GM12892 (cell line): ENCODE measurements at places on chromosomes 3 and 15.

GRCh38 chr3:53101956-53102355 lies 28.3 kb downstream of the RFT1 start:
- no peak for DNase-seq

DNA sequence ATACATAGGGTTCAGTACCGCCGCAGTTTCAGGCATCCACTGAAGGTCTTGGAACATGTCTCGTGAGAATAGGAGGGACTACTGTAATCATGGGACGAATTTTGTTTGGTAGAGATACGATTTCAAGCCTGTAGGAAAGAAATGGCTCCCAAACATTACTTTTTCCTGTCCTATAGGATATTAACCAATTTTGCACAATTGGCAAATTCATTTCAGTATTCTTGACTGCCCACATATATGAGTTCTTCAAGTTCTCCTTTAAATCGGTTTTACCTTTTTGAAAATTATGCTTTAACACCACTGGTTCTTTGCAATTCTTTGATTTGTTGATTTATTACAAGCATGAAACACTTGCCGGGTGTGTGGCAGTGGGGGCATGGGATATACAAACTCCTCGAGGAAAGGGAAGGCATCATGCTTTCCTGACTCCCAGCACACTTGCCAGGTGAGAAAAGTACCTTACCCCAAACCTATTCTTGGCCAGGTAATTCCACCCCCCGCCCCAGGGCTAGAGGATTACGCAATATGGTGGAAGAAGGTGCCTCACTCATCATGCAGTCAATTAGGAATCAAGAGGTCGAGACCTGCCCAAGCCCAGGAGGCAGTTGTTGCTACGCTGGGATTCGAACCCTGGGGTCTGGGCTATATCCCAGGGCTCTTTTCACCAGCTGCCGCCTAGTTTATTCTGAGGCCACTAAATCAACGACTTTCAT lies 584 bp upstream of the LARS2 start:
- no peak for DNase-seq

- DNase-seq = no peak
Observed at GRCh38 chr3:178558637-178559036, 22.4 kb downstream of the KCNMB2 start.

DNA sequence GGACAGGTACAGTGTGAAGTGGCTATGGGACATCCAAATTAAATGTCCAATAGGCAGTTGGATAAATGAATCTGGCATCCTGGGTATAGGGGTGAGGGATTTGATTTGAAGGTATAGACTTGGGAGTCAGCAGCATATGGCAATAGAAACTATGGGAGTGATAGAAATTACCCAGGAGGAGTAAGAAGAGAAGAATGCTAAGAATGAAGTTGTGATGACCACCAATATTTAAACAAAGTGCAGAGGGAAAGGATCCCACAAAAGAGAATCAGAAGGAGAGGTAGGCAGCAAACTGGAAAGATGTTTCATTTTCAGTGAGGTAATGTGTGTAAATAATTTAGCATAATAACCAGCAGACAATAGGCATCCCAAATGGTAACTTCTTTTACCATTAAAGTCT lies 13.8 kb upstream of the MSL2 start:
- no peak for DNase-seq

DNA sequence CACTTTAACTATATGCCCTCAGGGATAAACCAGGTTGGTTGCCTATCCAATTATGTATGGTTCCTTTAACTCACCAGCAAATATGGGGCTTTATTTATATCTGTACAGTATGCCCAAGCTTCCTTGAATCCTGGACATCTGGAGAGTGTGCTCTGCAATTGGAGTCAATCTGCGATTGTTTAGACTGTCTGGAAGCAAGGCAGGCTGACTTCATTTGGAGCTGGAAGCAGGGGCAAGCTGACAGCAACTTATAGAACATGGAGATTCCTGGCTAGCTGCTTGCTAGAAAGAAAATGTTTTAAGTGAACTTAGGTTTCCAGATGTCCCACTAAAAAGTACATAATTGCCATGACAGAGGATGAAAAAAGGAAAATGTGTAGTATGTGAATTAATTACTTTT lies 63.7 kb upstream of the TPRG1 start:
- DNase-seq = no peak

- no peak for DNase-seq
Observed at GRCh38 chr3:135460273-135460672, 505.3 kb upstream of the PPP2R3A start.

DNA sequence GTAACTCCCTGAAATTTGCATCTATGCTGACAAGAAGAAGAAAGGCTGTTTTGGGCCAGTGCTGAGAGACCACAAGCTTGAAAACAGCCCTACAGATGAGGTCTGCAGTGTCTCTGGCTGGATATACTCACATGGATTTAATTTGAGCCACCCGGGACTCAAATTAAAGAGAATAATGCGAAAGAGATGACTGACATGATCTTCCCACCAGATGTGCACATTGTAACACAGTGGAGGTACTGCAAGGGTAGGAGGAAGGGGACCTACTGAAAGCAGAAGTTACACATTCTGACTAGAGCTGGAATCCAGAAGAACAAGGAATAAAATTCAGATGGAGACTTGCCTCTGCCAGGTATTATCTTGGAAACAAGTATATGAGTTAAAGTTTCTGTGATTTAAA lies 728.3 kb upstream of the SGO1 start:
- DNase-seq = no peak

GRCh38 chr3:183662099-183662498 lies 26.7 kb downstream of the KLHL24 start:
- DNase-seq = no peak

GRCh38 chr15:63950911-63951481 lies 95.3 kb downstream of the DAPK2 start:
- DNase-seq = no peak

DNA sequence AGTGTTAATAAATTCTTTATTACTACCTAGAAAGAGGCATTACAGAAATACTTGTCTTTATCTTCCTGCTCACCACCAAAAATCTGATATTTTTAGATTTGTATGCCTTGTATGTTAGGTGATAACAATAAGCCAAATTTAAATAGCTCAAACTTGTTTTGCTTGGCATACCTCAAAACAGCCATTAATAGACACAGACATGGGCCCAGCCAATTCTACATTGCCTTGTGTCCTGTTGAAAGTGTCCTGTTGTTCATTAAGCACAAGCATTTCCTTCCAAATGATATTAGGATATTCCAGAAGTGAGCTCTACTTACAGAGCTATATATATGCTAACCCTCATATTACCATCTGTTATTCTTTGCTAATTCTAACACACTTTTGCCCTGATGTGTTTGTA lies 438.6 kb upstream of the ZNF385D start:
- DNase-seq = no peak

- no peak for DNase-seq
Observed at GRCh38 chr3:165439765-165440164, 243.6 kb upstream of the SLITRK3 start.

- DNase-seq = no peak
Observed at GRCh38 chr15:57405133-57405532, 28.8 kb downstream of the CGNL1 start.

DNA sequence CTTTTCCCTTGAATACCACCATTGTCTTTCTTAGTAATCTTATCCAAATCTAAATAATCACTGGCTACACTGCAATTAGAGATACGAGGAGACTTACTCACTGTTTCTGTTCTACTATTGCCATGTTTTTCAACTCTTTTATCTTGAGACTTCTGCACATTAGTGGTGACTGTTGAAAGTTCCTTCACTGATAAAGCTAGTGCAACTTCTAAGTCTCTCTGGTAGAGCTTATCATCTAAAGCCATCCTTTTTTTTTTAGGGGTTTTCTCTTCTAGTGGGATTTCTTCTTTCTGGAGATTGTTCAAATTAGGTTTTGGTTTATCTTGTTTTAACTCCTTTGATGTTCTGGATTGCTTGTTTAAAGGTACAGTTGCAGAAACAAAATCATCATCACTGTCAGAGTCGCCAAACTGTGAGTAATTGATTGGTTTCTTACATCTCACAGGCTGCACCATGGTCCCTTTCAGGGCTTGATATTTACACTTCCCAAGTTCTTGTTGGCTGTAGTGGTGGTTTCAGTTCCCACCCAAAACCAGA lies 37.7 kb downstream of the NCK1 start:
- no peak for DNase-seq

DNA sequence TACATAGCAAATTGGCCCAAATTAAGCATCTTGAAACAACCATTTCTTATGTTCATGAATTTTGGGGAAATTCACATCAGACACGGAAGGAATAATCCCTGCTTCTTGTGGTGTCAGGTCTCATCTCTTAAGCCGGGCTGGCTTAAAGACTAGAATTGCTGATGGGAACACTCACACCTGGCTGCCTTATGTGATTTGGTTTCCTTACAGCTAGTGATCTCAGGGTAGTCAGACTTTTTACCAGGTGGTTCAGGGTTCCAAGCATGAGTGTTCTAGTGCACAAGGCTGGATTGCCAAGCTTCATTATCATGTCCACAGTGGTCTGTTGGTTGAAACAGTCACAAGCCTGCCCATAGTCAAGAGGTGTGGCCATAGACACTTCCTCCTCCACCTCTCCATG lies 20.3 kb upstream of the CCNL1 start:
- no peak for DNase-seq

- DNase-seq = no peak
Observed at GRCh38 chr3:196360586-196360985, 22.4 kb upstream of the TM4SF19 start.
